Naive thymus-derived CD4-positive, alpha-beta T cell (primary cell): ENCODE measurements at places on chromosomes 13 and 19. TPM values are rescaled to one million over a fixed set of nuclear protein-coding genes. Genes with fewer than 3 reads are reported as not detected.

GRCh38 chr19:6481541-6482342, at the start of gene DENND1C:
Gene DENND1C (minus strand): TSS chr19:6481787. CDS start chr19:6481695, 92 bp downstream.
- H3K4me3 ChIP-seq: peak within 1 kb of the TSS; percentile 95
- H3K27ac ChIP-seq: peak within 1 kb of the TSS; percentile 94
- peak; percentile 52 for DNase-seq
- peaks cover 27% of the 10 kb centered on the region for H3K4me1 ChIP-seq

- no peak within 1 kb of the TSS for H3K27ac ChIP-seq
- no peaks in the 10 kb centered on the region for H3K4me1 ChIP-seq
- no peaks in the 10 kb centered on the region for H3K27me3 ChIP-seq
Observed at GRCh38 chr19:41218615-41219507, at the start of gene AXL. Gene AXL (plus strand): TSS chr19:41219223. CDS start chr19:41219393, 170 bp downstream.

The C3 gene
- 3.2 TPM for total RNA-seq

The C1QTNF9B gene
- total RNA-seq: not detected

The KRTDAP gene
- not detected for total RNA-seq

The PTPRH gene
- total RNA-seq: 0.56 TPM

DNA sequence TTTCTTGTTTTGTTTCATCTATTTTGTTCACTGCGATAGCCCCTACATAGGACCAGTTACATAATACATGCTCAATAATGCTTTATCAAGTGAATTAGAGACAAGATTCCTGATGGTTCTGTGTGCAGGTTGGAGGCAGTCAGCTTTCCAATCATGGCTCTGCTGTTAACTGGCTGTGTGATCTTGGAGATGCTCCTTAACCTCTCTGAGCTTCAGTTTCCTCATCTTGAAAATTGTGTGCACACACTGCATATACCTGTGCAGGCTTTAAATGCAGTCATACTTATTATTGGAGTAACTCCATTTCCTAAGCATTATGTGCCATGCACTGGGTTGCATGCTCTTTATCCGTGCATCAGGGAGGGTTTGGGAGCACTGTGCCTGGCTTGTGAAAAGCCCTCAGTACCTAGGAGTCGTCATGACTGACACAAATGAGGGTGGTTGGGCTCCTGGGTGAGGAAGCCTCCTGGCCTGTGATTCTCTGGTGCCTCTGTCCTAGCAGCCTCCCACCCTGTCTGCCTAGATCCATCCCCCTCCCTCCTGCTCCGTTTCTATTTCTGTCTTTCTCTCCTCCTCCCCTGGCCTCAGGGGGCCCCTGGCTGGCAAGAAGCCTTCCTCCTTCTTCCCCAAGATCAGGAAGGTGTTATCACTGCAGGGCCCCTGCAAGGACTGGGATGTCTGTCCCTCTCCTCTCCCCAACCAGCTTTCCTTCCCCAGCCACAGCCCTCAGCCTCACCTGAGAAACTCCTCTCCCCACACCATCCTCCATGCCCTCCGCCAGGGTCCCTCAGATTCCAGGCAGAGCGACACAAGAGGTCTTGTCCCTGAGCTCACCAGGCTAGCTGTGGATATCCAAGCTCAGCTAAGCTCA, 8.7 kb downstream of the IFNL1 start:
- no peaks in the 10 kb centered on the region for H3K27me3 ChIP-seq
- DNase-seq: no peak
- no peak overlapping the region for H3K27ac ChIP-seq
- H3K36me3 ChIP-seq: no peaks in the 10 kb centered on the region
